ENCODE measurements at places on chromosomes 7 and 10. TPM values are rescaled to one million over a fixed set of nuclear protein-coding genes. Genes with fewer than 3 reads are reported as not detected.

The GSTO2 gene
- total RNA-seq: 1.7 TPM

The CD36 gene
- total RNA-seq: 6.6 TPM

The GATA3 gene
- under 0.01 TPM for total RNA-seq

The NXPH1 gene
- total RNA-seq: 34.9 TPM

The MYH16 gene
- total RNA-seq: not detected

The PITX3 gene
- not detected for total RNA-seq

The DPYSL4 gene
- 39.3 TPM for total RNA-seq

The ASZ1 gene
- not detected for total RNA-seq

The ANKRD7 gene
- 1.7 TPM for total RNA-seq

The CNPY4 gene
- total RNA-seq: 11.1 TPM

The FXYD4 gene
- not detected for total RNA-seq

The ANKRD2 gene
- not detected for total RNA-seq

The VENTX gene
- total RNA-seq: not detected

The NACAD gene
- total RNA-seq: 8.9 TPM

The CRPPA gene
- total RNA-seq: 4.4 TPM

The SPDYE5 gene
- not detected for total RNA-seq

The SYT15 gene
- 0.49 TPM for total RNA-seq

The KCNMA1 gene
- total RNA-seq: 49.2 TPM

The CAV1 gene
- total RNA-seq: 16.7 TPM

The MSS51 gene
- total RNA-seq: 1.7 TPM

The CYP3A7 gene
- not detected for total RNA-seq

The VSTM2A gene
- 56.8 TPM for total RNA-seq

The GNGT1 gene
- not detected for total RNA-seq

The PNLIPRP1 gene
- not detected for total RNA-seq

The ABCB1 gene
- total RNA-seq: 7.4 TPM

The CTAGE4 gene
- total RNA-seq: 0.25 TPM

The CDK14 gene
- 63.7 TPM for total RNA-seq

The NEUROG3 gene
- not detected for total RNA-seq

The ELN gene
- 11.3 TPM for total RNA-seq

The FBH1 gene
- 38.8 TPM for total RNA-seq

The LRRC18 gene
- not detected for total RNA-seq

The CADPS2 gene
- 3.2 TPM for total RNA-seq

The HECW1 gene
- 35.4 TPM for total RNA-seq

The LEP gene
- total RNA-seq: not detected

The SLC16A9 gene
- 9.8 TPM for total RNA-seq

The ITIH2 gene
- total RNA-seq: 8.4 TPM

The CPSF4 gene
- total RNA-seq: 17.2 TPM

The C10orf62 gene
- not detected for total RNA-seq

The EPHA1 gene
- total RNA-seq: 0.49 TPM

The NUP205 gene
- total RNA-seq: 49.2 TPM

The NPFFR1 gene
- total RNA-seq: 1.5 TPM

The EDRF1 gene
- 32.9 TPM for total RNA-seq

The NCF1 gene
- not detected for total RNA-seq

The HPSE2 gene
- 0.25 TPM for total RNA-seq

The AOAH gene
- total RNA-seq: 3.4 TPM

The ADAM8 gene
- total RNA-seq: 0.98 TPM

Measured in temporal lobe (tissue), 4 donors.